Right forelimb (tissue), 1 donor: ENCODE measurements at places on chromosomes 1 and 21.

DNA sequence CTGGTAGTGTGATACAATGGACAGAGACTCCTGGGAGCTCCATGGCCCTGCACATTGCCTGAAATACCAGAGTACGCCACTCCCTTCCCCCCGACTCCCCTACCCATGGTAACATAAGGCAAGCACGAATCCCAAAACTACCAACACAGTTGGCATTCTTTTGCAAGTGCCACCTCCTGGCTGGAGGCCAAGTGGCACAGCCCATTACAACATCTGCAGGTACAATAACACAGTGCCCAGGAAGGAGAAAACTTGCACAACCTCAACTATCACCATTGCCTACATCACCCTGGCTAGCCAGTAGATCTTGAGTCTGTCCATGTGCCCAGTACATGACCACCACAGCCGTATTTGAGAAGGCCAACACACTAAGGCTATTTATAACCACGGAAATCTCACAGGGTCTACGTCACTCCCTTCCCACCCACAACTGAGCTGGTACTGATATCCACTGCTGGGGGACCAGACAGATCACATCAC is 11.7 kb downstream of the ADAMTS1 start:
- no peak for DNase-seq

DNA sequence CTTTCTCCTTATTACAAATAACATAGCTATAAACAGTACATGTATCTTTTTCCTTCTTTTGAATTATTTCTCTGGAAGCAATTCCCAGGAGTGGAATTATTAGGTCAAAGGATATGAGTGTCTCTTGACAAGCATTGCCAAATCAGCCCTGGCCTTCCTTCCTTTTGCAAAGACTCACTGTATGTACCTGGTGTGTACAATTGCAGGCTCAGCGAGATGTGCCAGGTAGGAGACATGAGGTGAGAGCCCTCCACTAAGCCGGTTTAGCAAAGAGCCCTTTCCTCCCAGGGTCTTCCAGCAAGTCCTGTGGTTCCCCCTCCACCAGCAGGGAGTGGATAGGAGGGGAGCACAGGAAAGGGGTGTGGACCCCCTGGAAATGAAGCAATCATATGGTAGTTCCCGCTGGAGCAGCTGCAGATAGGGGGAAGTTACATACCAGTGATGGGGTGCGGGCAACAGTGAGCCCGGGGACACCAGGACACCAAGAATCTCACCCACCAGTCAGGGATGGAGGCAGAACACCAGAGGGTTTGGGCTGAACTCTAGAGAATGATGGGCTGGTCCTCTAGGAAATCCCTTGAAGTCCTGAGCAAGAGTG is 18.3 kb downstream of the RCSD1 start:
- no peak for DNase-seq

- DNase-seq = no peak
Measured at GRCh38 chr1:94979656-94980581, 53.0 kb upstream of the CNN3 start.

GRCh38 chr21:27079636-27080240 is 112.8 kb upstream of the ADAMTS5 start:
- DNase-seq = no peak

DNA sequence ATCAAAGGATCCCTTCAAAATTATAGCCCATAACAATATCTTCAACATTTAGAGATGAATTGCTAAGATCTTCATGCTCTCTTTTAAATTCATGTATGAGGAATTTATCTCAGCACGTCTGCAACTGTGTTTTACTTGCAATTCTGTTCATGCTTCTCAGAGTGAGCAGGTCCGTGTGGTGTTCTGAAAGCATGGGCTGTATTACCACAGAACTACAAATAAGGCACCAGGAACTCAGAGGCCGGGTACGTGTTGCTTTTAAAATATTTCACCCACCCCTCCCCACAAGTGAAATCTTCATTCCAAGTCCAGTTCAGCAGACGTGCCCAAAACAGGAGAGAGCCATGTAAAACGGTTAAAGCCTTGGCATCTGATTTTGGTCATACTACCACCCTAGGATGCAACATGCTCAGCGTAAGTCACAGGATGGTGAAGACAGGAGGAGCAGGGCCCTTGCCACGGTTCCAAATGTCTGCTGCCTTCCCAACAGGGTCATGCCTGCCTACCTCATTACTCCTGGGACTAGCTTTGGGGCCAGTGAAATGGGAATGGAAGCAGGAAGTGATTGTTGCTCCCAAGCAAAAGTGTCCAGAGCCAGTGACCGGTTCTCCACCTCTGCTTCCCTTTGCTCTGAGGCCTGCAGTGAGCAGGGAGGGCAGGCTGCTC is 133.7 kb downstream of the PTPN14 start:
- no peak for DNase-seq

GRCh38 chr1:114750780-114751179 is 7.0 kb downstream of the CSDE1 start:
- DNase-seq = no peak

- no peak for DNase-seq
Measured at GRCh38 chr1:43573066-43573800, 42.5 kb downstream of the PTPRF start.

DNA sequence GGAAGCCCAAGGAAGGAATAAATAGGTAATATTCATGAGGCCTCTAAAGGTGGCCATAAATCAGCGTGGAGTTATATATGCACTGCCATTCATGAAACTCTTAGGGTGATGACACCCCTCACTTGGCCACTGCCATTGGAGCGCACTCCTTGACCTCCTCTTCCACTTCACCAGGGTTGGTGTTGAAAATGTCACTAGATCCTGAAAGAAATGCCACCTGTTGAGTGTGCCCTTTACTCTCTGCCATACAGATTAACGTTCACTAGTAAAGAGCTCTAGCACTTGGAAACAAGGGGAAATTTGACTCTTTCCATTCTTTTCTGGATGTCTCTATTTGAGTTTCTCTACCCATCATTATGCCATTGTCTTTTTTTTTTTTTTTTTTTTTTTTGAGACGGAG is 83.5 kb upstream of the GREM2 start:
- no peak for DNase-seq

DNA sequence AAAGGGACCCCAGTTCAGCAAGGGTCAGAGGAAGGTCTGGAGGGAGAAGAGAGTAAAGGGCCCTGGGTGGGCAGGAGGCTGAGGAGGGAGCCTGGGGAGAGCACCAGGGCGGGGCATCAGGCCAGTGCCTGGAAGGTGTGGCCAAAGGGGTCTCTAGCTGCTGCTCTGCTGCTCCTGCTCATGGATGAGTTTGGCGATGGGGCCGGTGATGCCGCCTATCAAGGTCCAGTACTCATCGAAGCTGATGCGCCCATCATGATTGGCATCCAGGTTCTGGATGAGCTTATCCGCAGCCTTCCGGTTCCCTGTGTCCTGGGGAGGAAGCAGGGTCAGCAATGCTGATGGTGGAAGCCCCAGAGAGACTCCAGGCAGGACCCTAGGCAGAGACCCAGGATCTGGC is 5.6 kb downstream of the S100A16 start:
- no peak for DNase-seq

GRCh38 chr1:189662190-189662589 is 815.5 kb downstream of the BRINP3 start:
- DNase-seq = no peak

DNA sequence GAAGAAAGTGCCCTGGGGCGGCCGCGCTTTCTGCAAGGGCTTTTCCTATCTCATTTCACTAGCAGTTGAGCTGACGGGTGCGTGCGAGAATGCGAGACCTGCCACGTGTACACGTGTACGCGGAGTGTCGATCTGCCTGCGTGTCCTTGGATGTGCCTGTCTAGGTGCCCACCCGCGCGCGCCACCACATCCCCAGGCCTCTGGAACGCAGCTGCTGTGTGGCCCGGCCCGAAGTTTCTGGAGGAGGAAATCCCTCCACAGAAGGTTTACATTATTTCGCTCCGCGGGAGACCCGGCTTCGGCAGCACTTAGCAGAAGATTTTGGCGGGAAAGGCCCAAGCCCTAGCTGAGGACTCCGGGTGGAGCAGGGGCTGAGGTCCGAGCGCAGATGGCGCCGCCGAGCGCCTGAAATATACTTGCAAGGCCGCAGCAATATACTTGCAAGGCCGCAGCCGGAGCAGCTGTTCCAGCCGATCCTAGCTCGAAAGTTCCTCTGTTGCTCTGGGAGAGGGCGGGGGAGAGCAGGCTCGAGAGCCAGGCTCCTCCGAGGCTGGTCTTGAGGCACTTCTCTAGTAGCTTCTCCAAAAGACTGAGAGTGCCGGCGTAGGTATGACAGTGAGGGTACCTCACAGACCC is 3.9 kb downstream of the TBX15 start:
- peak; percentile 89 for DNase-seq

- DNase-seq = no peak
Measured at GRCh38 chr1:79530055-79530454, 523.5 kb upstream of the ADGRL4 start.

DNA sequence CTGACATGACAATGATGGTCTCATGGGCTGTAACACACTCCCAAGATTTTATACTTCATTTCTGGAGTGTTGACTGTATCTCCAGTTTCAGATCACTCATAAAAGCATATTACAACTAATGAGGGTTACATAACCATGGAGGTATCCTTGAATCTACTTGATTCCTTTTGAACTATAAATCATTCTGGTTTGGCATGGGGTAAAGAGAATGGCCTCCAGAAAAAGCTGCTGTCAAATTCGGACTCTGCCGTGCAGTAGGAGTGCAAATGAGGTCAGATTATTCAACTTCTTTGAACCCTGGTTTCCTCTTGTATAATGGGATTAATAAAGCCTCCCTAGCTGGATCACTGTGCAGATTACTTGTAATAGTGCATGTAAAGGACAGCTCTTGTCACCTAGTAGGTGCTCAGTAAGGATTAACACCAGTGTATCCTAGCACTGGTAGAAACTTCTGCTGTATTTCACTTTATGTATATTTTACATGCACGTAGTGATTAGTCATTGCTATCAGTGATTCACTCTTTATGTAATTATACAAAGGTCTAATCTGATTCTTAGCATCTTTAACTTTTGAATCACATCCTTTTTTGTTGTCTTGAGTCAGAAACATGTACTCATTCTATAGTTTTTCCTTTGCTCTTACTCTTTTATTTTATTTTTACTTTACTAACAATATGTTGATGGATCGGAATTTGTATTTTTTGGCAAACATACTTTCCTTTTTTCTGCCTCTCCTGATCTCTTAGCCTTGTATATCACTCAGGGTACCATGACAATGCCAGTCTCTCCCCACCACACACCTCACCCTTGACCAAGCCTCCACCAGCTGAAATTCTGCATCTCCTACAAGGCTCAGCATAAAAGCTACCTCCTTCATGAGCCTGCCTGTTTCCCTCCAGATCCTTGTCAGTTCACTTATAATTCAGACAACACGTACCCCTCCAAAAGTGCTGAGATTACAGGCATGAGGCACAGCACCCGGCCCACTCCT is 3.2 kb downstream of the LRRC8C start:
- DNase-seq = no peak

- DNase-seq = no peak
Measured at GRCh38 chr1:208164609-208165008, 79.6 kb downstream of the PLXNA2 start.

DNA sequence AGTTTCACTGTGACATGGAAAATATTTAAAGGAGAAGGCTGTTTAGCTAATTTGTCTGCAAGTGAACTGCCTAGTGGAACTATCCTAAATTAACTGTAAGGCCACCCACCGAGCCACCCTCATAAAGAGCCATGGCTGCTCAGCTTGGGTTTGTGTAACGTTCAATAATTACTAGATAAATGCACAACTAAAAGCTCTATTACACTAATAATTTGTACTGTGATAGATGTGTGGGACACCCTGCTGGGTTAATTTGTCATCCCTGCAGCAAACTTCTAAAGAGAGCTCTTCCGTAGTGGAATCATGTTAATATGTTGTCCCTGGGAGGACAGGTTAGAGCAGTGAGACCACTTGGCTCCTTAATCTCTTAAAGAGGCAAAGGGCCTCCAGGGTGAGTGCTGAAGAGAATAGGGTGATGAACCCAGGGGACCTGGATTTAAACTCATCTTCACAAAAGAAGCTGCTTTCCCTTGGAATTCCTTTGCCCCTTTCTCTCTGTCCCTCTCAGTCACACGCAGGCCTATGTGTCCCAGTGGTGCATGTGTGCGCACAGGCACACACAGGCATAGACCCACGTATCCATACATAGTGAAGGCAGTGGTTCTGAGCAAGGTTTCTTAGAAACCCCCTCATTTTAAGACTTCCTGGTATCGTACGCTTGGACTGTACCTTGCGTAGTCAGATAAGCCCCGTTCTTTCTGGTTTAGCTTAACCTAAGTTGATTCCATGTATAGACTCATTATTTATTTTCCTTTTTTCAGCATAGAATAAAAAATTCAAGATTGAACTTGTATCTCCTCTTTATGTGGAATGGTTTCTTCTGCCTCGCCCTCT is 310.3 kb downstream of the NFIA start:
- no peak for DNase-seq

- no peak for DNase-seq
Measured at GRCh38 chr1:31570906-31571305, 5.4 kb upstream of the TINAGL1 start.

GRCh38 chr1:39213511-39214002 is 9.1 kb downstream of the MACF1 start:
- no peak for DNase-seq

DNA sequence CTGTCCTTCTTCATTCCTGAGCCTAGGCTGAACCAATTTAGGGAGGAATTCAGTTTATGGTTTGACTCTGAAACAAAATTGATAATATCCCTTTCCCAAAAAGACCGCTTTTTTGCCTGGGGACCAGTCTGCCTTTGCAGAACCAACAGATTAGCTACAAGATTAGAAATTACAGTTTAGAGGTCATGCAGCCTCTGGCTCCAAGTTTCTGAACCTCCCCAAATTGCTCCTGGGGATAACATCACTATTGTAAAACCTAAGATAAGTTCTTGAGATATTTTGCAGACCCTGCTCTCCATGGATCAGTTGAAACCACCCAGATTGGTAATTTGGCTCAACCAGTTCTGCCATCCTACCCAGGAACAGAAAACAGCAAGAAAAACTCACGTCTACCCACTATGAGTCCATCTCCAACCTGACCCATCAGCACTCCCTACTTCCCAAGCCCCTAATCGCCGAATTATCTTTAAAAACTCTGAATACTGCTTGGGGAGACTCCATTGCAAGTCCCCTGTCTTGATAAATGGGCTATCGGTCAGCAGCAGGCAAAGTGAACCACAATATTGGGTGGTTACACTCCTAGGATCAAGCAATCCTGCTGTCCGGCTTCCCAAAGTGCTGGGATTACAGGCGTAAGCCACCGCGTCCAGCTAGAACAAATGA is 605 bp upstream of the RABGGTB start:
- no peak for DNase-seq
